ENCODE measurements at places on chromosomes 3 and 15. TPM values are rescaled to one million over a fixed set of nuclear protein-coding genes. Genes with fewer than 3 reads are reported as not detected.

GRCh38 chr15:76221085-76221767 is 90.0 kb downstream of the ETFA start:
- DNase-seq = no peak

GRCh38 chr15:96075895-96076294 is 254.6 kb upstream of the NR2F2 start:
- DNase-seq = no peak

GRCh38 chr3:51876186-51876585 is 785 bp upstream of the IQCF5 start:
- DNase-seq = no peak

UROC1 gene
- not detected for polyA plus RNA-seq

LRRC2 gene
- 0.01 TPM for polyA plus RNA-seq
